EH (cell line): ENCODE measurements at places on chromosomes 11 and 22.

GRCh38 chr11:62708793-62709192 lies 1.3 kb downstream of the GNG3 start:
- no peak for DNase-seq

- DNase-seq: no peak
Observed at GRCh38 chr11:87255589-87255988, 217.9 kb downstream of the TMEM135 start.

DNA sequence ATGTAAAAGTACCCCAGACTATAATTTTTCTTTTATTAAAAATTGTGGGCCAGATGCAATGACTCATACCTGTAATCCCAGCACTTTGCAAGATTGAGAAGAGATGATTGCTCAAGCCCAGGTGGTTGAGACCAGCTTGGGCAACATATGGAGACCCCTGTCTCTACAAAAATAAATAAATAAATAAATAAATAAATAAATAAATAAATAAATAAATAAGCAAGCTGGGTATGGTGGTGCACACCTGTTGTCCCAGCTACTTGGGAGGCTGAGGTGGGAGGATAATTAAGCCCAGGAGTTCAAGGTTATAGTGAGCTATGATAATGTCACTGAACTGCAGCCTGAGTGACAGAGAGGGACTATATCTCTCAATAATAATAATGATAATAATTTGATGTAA lies 66.1 kb upstream of the CCDC179 start:
- DNase-seq: no peak

- DNase-seq: peak; percentile 96
Observed at GRCh38 chr11:8807544-8808225, 103.3 kb upstream of the AKIP1 start.

DNA sequence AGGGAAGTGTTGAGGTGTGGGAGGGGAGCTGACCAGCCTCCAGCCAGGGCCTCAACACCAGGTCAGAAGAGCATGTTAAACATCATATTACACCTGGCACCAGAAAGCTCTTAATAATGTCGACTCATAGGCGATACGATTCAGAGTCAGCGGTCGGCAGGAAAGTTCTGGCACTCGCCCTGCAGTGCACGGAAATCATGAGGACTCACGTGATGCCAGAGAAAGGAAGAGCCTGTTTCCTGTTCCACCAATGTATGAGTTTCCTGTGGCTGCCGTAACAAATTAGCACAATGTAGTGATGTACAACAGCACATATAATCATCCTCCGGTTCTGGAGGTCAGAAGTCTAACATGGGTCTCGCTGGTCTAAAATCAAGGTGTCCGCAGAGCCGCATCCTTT lies 198.8 kb downstream of the BARX2 start:
- no peak for DNase-seq

GRCh38 chr22:32218470-32218869 lies 13.6 kb upstream of the RFPL2 start:
- no peak for DNase-seq

GRCh38 chr11:794766-795633 lies 3.1 kb downstream of the SLC25A22 start:
- no peak for DNase-seq

DNA sequence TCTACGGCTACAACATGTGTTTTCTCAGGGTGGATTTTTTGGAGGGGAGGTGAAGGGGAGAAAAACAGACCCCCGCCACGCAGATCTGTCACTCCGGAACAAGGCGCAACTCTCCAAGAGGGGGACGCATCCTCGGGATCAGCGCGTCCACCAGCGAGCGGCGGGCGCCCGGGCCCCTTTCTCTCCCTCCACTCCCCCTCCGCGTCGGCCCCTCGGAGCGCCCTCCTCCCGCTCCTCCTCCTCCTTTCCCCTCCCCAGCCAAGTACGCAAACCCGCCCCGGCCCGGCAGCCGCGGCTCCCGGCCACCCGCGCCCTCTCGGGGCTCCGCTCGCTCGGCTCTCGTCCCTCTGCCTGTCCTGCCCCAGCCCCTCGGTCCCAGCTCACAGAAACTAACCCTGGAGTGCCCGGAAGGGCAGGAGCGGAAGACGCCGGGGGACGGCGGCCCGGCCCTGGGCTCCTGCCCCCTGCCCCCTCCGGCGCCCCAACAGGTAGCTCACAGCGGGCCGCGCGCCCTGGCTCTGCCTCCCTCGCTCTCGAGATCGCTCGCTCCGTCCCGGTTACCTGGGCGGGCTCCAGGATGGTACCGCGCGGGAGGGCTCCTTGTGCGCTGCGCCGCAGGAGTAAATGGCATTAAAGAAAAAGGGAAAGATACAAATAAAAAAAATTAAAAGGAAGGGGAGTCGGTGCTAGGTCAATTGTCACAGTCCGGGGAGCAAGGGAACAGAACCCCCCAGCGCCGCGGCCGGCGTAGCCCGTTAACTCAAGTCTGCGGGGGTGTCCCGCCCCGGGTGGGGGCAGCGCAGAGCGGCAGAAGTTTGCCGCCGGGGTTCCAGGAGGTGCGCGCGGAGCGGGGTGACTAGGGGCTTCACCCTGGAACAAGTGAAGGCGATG lies 131.4 kb upstream of the C11orf58 start:
- peak; percentile 45 for DNase-seq

DNA sequence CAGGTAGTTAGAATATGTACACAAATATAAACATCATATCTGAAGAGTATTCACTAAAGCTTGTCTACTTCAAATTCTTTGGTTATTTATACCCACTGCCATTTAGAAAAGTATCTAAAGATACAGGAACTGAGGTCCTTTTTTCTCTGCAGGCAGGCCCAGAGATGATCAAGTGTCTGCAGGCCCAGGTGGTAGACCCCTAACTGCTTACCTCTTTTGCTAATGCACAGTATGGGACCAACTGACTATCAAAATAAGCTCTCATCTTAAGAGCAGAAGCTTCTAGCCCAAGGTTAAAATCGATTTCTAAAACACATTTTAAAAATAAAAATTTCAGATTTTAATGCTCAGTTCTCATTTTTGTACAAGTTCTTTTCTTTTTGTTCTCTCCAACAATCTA lies 81.5 kb downstream of the APOL5 start:
- DNase-seq: no peak

DNA sequence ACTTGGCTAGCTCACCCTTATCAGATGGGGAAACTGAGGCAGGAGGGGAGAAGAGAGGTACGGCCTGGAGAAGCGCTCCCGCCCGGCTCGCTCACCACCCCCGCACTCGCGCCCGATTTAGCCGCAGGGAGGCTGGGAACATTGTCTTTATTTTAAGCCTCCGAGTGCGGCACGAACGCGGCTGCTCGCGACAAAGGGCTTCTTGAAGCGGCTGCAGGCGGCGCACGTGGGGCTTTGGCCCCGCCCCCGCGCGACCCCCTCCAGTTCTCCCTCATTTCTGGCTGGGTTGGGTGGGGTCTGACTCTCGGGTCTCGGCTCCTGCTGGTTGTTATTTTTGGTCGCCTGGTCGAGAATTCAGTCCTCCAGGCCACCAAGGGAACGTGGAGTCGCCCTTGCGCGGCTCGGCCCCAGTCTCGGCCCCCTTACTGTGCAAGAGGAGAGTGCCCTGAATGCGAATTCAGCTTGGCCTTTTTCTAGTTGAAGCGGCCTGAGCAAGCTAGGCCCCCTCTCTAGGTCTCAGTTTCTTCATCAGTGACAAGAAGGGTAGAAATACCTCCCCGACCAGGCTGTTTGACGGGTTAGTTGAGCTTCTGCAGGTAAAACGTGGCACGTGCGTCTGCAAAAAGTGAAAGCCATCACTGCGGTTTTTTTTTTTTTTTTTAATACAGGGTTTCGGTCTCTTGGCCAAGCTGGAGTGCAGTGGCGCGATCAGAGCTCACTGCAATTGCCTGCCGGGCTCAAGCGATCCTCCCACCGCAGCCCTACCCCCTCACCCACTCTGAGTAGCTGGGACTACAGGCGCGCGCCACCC lies 2.6 kb upstream of the CHRM1 start:
- DNase-seq: no peak

- DNase-seq: peak; percentile 86
Observed at GRCh38 chr11:110147962-110148709, 54.9 kb downstream of the ZC3H12C start.

GRCh38 chr11:116733969-116734508 lies 38.7 kb downstream of the BUD13 start:
- no peak for DNase-seq

- peak; percentile 65 for DNase-seq
Observed at GRCh38 chr11:57546869-57547475, 9.6 kb downstream of the SMTNL1 start.

DNA sequence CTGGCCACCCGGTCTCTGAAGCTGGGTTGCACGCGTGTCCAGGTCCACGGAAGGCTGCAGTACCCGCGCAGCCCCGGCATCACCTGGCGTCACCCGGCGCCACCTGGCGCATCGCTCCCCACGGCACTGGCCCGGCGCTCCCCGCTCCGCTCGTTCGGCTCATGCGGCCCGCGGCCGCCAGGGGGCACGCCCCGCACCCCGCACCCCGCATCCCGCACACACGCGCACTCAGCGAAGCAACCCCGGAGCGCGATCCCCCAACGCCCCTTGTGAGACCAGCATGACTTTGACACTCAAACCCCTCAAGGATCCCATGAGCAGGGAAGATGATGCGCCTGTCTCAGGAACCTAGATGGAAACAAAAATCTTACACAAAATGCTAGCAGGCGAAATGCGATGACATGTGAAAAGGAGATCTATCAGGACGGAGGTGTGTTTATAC lies 11.9 kb downstream of the B3GNT6 start:
- DNase-seq: peak; percentile 11

- no peak for DNase-seq
Observed at GRCh38 chr22:43205261-43205691, 18.3 kb upstream of the TTLL12 start.

DNA sequence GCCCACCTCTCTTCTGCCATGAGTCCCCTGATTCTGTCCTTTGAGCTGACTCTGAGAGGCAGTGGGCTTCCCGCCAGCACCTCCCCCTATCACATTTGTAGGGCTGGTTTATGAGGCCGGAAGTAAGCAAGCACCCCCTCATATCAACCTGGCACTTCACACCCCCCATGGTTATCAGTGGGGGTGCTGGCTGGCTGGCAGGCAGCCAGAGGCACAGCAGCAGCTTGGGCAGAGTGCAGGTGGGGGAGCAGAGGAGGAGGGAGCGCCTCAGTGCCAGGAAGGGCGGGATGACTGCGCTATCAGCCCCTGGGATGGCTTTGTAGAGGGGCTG lies 22.9 kb upstream of the CHRM4 start:
- DNase-seq: no peak

DNA sequence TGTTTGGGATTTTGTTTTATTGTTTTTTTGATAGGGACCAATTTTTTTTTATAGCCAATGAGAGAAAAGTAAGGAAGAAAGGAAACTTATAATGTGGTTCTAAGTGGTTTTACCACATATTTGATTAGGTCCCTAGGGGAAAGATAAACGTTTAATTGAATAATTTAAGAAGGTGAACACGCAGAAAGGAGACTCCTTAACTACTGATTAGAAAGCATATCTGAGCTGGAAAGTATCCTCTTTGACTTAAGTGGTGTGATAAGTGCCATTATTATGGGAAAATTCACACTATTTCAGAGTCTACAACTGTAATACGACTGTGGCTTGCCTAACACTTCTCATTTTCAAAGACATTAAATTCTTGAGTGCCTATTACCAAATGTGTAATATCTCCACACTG lies 106.5 kb upstream of the GRAMD1B start:
- no peak for DNase-seq

GRCh38 chr22:30627471-30627870 lies 8.1 kb upstream of the SLC35E4 start:
- DNase-seq: no peak

- no peak for DNase-seq
Observed at GRCh38 chr11:118443590-118444218, 7.4 kb downstream of the KMT2A start.

DNA sequence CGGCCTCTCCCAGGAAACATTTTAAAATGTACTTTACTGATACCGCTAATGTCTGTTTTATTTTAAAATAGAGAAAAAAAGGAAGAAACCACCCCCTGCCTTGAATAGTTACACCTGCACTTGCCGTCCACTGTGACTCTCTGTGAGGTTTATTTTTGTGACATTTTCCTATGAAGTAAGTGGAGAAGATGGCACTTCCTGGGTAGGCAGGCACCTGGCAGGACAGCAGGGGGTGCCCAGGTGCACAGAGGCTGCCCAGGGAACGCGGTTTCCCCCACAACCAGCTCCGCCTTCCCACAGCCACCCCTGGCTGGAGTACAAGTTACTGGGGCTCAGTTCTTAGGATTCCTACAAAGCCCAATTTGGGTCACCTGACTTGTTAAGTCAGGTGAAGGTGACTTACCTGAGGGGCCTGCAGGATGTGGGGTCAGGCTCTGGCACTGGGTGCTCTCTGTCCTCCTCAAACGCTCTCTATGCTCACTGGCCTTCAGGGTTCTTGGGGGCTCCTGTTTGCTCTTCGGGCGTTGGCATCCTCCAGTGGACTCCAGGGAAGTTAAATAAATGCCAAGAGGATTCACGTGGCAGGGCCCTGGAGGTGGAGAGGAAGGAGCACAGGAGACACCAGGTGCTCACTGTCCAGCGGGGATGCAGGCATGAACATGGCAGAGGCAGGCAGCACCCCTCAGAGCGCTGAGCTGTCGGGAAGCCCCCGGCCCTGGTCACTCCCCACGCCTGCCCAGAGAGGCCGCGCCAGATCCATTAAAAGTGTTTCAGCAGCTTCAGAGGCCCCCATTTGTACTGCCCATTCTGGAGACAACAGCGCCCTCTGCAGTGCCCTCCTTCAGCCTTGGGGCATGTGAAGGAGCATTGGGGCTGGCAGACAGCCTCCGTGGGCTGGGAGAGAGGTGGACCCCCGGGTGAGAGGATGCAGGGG lies 1021.2 kb downstream of the TBC1D22A start:
- no peak for DNase-seq

DNA sequence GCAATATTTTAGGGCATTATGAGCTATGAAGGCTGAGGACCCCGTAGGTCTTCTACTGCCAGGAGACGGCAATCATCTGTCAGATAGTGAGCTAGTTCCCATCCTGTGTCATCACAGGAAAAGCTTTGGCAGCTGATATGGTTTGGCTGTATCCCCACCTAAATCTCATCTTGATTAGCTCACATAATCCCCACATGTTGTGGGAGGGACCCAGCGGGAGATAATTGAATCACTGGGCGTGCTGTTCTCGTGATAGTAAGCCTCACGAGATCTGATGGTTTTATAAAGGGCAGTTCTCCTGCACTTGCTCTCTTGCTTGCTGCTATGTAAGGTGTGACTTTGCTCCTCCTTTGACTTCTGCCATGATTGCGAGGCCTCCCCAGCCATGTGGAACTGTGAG lies 18.1 kb downstream of the CSRP3 start:
- no peak for DNase-seq

GRCh38 chr11:94845622-94846021 lies 77.5 kb downstream of the AMOTL1 start:
- DNase-seq: peak; percentile 64

GRCh38 chr11:64371201-64371600 lies 12.2 kb downstream of the RPS6KA4 start:
- no peak for DNase-seq

GRCh38 chr22:22770280-22770871 lies 117.2 kb upstream of the IGLL5 start:
- peak; percentile 47 for DNase-seq

GRCh38 chr11:111444040-111444439 lies 65.0 kb upstream of the POU2AF1 start:
- no peak for DNase-seq
